ENCODE measurements at places on chromosomes 5 and 9. TPM values are rescaled to one million over a fixed set of nuclear protein-coding genes. Genes with fewer than 3 reads are reported as not detected.

DNA sequence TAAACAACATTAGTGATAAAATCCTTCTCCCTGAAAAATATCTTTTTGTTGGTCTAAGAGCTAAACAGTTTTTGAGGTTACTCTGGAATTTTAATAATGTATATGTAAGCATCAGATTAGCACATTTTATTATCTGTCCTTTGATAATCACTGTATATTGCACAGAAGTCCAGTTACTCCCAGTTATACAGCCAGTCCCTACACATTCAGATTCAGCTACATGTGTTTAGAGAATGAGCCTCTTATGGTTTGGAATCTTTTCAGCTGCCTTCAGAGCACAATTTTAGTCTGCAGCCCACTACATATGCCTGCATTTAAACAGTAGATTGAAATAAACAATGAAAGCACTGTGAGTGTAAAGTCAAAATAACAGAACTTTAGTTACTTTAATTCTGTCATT lies 438.2 kb downstream of the ARHGEF28 start:
- no peak for DNase-seq

Gene TMEM252
- polyA plus RNA-seq, result 1.0 TPM

Gene PCDHGA1
- 0.58 TPM for polyA plus RNA-seq

Gene TAF11L10
- not detected for polyA plus RNA-seq

Gene SLC46A2
- 0.10 TPM for polyA plus RNA-seq

Gene JAKMIP2
- polyA plus RNA-seq, result 1.4 TPM

DNA sequence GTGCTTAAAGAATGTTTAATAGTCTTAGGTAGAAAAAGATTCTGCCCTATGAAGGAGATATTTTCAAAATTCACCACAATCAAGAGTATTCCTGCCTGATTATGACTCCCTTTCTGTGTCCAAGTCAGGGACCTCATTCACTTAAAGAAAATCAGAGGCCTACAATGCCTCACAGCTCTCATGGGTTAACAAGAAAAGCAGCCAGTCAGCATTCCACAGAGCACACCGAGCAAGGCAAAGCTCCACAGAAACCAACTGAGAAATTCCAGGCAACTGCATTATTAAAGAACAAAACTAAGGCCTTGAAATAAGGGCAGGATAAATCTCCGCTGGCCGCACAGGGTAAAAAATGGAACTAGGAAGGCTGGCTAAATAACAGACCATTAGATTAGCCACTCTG lies 161.1 kb downstream of the TARS1 start:
- DNase-seq, result no peak

DNA sequence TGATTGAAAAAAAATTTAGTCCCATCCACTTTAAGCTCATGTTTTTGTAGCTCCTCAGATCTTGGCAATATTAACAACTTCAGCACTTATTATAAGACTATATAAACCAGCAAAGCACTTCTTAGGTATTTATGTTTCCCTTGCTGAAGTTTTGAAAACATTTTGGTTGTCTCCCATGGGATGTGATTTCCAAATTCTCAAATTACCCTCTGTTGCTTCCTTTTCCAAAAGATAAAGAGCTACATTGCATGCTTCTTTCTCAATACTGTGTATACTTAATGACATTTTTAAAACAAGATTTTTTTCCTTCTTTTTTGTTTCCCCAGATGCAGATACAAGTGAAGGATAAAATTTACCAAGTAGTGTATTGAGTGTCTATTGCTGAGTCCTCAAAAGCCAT lies 567.1 kb downstream of the CSNK1G3 start:
- no peak for DNase-seq

Gene FBN2
- polyA plus RNA-seq, result 41.0 TPM

Gene DBH
- 0.72 TPM for polyA plus RNA-seq

- no peak for DNase-seq
Observed at GRCh38 chr9:14593406-14593805, 99.8 kb downstream of the ZDHHC21 start.

Gene FRMPD1
- 12.5 TPM for polyA plus RNA-seq

Gene PTGDS
- 21.9 TPM for polyA plus RNA-seq

DNA sequence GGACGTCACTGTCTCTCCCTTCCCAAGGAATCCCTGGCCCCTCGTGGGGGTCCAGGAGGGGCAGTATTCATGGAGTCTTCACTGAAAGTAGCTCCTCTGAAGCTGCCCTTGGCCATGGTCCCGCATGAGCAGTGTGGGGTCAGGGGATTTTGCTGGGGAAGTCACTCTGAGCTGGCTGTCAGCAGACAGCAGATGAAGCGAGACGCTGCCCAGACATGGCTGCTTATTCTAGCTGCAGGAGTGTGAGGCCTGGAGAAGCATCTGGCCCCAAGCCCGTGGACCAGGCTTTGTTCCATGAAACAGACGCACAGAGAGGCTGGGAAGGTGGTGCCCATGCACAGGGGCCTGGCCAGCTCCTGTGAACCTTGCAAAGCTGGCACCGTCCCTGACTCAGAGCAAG lies 21.5 kb upstream of the ASS1 start:
- DNase-seq, result no peak

Gene PCDHGA10
- polyA plus RNA-seq, result 1.4 TPM

- DNase-seq, result peak; percentile 45
Observed at GRCh38 chr9:105157171-105157583, 87.3 kb upstream of the SLC44A1 start.

Gene CTXN3
- polyA plus RNA-seq, result 1.0 TPM

DNA sequence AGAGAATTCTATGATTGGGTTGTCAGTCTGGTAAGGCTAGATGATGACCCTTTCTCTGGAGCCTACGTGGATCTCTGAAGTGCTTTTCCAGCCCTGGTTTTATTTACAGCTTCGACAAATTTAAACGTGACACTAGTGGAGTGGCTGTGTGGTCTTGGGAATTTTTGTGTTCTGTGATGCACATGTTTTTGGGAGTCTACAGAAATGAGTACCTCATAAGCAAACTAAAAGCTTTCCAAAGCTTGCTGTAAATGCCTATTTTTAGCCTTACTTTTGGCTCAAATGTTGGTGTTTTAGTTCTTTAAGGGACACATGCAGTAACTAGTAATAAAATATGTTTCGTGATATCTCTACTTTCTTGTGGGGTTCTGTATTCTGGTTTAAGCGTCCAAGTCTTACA lies 3.3 kb downstream of the LARP1 start:
- DNase-seq, result peak; percentile 74

GRCh38 chr5:137866541-137867388 lies 895 bp upstream of the MYOT start:
- DNase-seq, result no peak

DNA sequence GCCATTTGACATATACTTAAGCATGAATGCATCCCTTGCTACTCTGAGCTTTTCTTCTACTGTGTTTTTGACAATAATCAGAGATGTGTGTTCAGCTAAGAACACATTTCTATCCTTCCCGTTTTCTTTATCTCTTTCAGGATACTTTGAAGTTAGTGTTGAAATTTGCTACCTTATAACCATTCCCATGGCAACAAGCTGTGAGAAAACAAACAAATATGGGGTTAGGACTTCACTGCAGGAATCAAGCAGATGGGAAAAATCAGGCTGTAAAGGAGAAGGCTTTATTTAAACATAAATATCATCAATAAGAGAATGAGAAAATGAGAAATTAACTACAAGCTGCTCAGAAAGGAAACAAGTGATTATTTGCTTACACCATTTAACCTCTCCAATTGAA lies 35.2 kb downstream of the ZCCHC9 start:
- DNase-seq, result no peak

DNA sequence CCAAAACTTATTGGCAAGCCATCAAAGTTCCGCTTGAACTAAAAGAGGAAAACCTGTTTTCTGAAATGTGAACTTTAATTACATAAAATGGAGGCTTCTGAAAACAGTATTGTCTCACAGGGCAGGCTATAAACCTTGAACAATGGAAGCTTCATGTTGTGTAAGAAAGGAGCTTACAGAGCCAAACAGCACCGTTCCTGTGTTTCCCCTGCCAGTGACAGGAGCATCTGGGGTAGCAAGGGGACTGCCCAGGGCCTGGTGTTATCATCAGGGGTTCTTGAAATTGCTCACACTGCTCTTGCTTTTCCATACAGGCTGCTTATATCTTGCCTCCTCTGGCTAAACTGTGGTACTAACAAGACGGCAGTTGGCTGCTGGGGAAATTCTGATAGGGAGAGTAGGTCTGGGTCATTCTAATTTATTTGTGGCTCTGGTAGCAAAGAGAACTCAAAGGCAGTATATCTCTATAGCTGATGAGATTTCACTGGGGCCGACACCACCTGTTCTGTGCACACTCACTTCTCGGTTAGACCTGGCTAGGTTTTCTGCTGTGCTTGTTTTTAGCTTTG lies 40.4 kb downstream of the BASP1 start:
- DNase-seq, result no peak

DNA sequence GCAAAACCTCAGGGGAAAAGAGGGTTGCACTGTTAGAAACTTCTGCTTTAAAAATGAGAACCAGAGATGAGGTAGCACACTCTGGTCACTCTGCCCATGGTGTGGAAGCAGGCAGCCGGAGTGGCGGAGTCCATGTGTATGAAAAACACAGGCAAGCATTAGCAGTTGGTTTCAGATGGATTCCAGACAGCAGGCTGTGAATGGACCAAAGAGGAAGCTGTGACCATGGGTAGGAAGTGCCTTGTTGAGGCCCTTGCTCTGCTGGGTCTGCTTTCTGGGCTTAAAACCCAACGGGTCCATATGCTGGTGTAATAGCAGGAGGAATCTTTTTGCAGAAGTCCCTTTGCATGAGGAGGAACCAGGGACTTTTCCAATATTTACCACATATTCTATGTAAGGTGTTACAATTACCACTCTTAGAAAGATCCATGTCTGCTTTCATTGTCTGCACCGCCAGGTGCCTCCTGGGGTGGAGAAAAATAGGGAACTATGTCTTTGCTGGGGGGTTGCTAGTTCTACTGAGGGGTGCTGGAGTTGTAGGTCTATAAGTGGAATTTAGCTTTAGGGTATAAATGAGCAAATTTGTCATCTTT lies 77.0 kb downstream of the ANKRD55 start:
- no peak for DNase-seq

DNA sequence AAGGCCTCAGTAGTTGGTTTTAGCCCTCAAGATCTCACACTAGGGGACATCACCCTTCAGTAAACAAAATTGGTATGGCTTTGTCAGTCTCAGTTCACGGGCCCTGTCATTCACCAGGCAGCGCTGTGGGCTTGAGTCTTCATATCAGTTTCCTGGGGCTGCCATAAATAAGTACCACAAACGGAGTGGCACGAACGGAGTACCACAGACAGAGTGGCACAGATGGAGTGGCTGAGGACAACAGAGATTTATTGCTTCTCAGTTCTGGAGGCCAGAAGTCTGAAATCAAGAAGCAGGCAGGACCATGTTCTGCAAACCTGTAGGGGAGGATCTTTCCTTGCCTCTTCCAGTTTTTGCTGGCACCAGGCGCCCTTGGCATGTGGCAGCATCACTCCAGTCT lies 37.5 kb downstream of the DYNC2I2 start:
- no peak for DNase-seq

Gene IFNB1
- polyA plus RNA-seq, result not detected

DNA sequence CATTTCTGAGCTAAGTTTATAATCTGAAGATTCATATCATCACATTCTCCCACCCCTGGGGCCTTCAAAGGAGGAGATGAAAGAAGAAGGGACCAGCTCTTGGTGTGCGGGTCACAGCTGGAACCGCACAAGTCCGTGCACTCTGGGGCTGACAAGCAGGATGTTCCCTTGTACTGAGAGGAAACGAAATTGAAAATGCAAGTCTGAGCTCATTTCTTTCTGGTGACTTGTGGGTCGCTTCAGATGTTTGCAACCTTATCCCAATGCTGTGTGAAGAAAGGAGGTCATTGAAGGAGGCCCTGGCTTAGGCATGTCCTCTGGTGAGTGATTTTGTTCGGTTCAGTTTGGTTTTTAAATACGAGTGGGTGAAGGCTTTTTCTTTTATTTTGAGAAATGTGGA lies 59.6 kb downstream of the C9orf152 start:
- no peak for DNase-seq

GRCh38 chr5:96228408-96228807 lies 204.6 kb downstream of the PCSK1 start:
- DNase-seq, result no peak

Gene SPAG8
- polyA plus RNA-seq, result 2.3 TPM

DNA sequence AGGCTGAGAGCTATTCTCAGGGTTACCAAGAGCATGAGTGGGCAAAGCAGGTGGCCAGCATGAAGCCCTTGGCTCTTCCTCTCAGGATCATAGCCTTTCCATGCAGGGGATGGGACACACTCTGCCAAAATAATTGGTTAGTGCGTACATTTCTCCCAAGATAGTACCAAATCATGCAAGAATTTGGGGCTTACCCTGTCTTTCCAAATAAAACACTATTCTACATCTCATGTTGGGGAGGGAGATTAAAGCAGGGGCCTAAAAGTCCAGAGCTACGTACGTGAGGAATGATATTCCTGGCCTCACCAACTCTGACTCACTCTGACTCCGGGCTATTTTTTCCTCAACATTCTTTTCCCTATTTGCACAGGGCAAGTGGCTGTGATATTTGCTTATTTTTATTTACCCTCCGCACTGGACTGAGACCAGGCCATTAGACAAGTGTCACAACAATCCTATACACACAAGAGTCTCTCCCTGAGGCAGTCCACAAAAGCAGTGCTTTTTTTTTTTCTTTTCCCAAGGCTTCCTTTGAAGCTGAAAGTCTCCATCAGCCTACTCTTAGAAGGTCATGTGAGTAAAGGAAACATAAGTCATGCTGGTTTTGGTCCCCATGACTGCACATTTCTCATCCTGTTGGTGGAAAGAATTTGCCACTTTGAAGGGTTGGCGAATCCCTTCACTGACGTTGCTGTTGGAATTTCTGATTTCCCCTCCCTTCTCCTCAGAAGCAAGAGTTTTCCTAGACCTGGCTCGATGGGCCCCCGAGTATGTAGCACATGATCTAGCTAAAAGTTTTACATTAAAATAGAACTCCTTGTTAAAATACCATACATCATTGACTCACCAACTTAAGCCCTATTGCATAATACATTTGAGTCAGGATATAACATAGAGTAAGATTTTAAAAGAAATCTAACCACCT lies 40.0 kb downstream of the TMEM252 start:
- no peak for DNase-seq

GRCh38 chr9:88786291-88787079 lies 204.8 kb upstream of the S1PR3 start:
- peak; percentile 47 for DNase-seq

Gene KIF2A
- 30.9 TPM for polyA plus RNA-seq

- DNase-seq, result no peak
Observed at GRCh38 chr9:123368536-123369153, 12.6 kb downstream of the CRB2 start.

Gene C9orf153
- 0.22 TPM for polyA plus RNA-seq

- no peak for DNase-seq
Observed at GRCh38 chr5:173709761-173710160, 93.3 kb upstream of the BOD1 start.

Measured in forelimb muscle (tissue), 1 donor.